ENCODE measurements at places on chromosomes 3 and 15.

DNA sequence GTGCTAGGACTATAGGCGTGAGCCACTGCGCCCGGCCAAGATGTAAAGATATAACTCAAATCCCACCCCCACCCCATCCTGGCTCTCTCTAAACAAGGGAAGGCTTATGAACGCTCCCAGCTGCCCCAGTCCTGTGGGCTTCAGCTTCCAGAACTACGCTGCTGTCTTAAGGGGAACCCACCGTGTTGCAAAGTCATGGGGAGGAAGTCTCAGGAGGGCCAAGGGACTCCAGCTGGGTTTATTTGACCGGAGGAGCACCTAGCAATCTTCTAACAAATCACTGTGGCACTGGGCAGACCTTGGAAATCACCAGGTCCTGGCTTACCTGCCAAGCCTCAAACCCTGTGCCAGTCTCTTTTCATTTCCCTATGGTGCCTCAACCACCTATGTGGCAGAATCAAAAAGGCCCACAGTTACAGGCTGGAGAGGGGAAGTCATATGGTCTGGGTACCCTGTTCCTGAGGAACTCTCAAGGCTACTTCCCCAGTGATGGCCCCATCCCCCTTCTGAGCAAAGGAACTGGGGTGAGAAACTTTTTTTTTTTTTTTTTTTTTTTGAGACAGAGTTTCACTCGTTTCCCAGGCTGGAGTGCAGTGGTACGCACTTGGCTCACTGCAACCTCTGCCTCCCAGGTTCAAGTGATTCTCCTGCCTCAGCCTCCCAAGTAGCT lies 83.4 kb downstream of the RBPMS2 start:
- no peak for DNase-seq

- DNase-seq: no peak
Observed at GRCh38 chr15:80766275-80766674, 12.9 kb upstream of the CEMIP start.

GRCh38 chr3:10463533-10464434 lies 41.6 kb downstream of the ATP2B2 start:
- no peak for DNase-seq

- no peak for DNase-seq
Observed at GRCh38 chr3:42005401-42005800, 43.5 kb upstream of the ULK4 start.

DNA sequence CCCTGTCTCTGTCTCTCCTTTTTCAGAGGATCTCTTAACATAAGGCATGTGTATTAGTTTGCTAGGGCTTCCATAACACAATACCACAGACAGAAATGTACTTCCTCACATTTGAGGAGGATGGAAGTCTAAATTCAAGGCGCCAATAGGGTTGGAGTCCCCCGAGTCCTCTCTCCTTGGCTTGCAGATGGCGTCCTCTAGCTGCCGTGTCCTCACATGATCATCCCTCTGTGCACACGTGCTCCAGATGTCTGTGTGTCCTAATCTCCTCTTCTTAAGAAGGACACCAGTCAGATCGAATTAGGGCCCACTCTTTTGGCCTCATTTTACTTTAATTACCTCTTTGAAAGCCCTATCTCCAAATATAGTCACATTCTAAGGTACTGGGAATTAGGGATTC lies 23.0 kb upstream of the BFSP2 start:
- DNase-seq: no peak

- no peak for DNase-seq
Observed at GRCh38 chr3:66152336-66152735, 68.5 kb upstream of the SLC25A26 start.

GRCh38 chr15:28944286-28944685 lies 58.5 kb downstream of the APBA2 start:
- DNase-seq: no peak

GRCh38 chr3:108605491-108605890 lies 16.0 kb downstream of the DZIP3 start:
- no peak for DNase-seq

GRCh38 chr3:117230924-117231323 lies 521.3 kb downstream of the TUSC7 start:
- no peak for DNase-seq

- no peak for DNase-seq
Observed at GRCh38 chr3:193828477-193828876, 235.5 kb downstream of the OPA1 start.

GRCh38 chr3:27708250-27708649 lies 13.9 kb downstream of the EOMES start:
- no peak for DNase-seq

GRCh38 chr3:46276497-46277099 lies 34.3 kb downstream of the CCR3 start:
- peak; percentile 43 for DNase-seq

DNA sequence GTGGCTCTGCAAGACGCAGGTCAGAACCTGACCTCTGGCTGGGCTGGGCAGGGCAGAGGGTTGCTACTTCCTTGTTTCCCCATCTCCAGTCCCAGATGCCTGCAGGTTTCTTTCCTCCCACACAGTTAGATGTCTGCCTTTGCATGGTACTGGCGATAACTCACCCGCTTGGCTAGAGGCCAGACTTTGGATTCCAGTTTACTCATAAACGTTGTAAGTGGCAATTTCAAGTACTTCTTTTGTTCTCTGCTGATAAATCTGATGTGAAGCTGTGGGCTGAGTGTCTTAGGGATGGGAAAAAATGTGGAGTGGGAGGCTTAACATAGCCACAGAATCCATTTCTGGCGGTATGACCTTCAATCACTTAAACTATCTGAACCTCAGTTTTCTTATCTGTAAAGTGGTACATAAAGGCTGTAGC lies 194.2 kb downstream of the EBLN2 start:
- DNase-seq: no peak

- DNase-seq: no peak
Observed at GRCh38 chr3:99503350-99503749, 135.0 kb upstream of the COL8A1 start.

GRCh38 chr3:65979731-65980130 lies 59.0 kb downstream of the MAGI1 start:
- DNase-seq: no peak

GRCh38 chr3:126380011-126380768 lies 14.5 kb upstream of the CFAP100 start:
- DNase-seq: no peak

GRCh38 chr3:74626011-74626410 lies 11.6 kb upstream of the CNTN3 start:
- DNase-seq: no peak

- no peak for DNase-seq
Observed at GRCh38 chr3:50381383-50381782, 22.1 kb upstream of the TMEM115 start.

DNA sequence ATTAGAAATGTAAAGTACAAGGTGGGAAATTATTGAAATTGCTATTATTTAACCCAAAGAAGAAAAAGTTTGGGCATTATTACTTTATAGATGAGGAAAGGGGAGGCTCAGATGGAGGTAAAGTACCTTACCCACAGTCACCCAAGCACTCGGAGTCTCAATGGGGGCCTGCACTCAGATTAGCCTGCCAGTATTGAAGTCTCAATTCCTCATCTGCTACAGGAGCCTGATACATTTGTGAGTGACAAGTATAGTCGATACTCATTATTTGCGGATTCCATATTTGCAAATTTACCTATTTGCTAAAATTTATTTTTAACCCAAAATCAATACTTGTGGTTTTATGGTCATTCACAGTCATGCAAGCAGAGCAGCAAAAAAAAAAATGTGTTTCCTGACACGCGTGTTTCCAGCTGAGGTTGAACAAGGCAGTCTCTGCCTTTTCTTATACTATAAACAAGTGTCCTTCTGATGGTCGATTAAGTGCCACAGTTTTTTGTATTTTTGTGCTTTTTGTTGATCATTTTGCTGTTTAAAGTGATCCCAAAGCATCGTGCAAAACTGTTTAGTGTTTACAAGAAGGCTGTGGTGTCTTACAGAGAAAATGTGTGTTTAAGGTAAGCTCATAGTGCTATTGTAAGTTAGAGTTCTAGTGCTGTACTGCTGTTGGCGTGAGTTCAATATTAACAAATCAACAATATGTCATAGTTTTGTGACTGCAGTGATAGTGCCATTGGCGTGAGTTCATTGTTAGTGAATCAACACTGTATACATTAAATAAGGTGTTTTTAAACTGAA lies 48.0 kb downstream of the ARHGEF26 start:
- DNase-seq: no peak

GRCh38 chr3:99506-99905 lies 97.1 kb upstream of the CHL1 start:
- no peak for DNase-seq

GRCh38 chr15:70690491-70691276 lies 72.7 kb downstream of the UACA start:
- DNase-seq: no peak

DNA sequence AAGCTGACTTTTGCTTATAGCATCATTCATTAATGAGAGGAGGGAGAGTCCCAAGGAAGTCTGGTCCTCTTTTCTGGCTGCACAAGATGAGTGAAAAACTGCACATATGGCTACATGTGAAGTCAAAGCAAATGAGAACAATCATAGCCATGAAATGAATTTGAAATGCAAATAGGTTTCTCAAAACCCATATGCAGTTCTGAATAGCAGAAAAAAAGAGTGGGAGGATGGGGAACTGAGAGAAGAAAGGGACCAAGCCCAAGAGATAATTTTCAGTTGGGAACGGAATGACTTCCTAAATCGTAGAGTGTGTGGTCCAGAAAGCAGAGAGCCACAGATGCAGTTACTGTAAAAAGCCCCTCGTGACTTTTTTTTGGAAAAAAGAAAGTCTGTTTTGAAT lies 66.3 kb downstream of the GTPBP8 start:
- no peak for DNase-seq

DNA sequence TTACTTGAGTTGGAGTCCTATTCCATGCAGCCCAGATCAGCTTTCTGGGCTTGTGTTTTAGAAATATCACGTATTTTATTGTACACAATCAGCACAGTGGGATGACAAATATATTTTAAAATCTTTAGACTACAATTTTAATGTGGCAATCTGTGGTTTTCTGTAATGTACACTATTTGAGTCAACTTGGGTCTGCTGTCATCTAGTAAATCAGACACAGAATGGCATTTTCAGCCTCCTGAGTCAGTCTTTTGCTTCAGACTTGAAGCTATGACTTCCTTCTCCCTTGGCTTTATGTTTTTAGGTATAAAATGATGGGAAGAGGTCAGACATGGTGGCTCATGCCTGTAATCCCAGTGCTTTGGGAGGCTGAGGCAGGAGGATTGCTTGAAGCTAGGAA lies 232.1 kb downstream of the NECTIN3 start:
- no peak for DNase-seq

GRCh38 chr3:187450431-187451190 lies 82.4 kb downstream of the RTP4 start:
- DNase-seq: no peak

GRCh38 chr3:115415246-115415996 lies 207.9 kb upstream of the GAP43 start:
- DNase-seq: no peak

DNA sequence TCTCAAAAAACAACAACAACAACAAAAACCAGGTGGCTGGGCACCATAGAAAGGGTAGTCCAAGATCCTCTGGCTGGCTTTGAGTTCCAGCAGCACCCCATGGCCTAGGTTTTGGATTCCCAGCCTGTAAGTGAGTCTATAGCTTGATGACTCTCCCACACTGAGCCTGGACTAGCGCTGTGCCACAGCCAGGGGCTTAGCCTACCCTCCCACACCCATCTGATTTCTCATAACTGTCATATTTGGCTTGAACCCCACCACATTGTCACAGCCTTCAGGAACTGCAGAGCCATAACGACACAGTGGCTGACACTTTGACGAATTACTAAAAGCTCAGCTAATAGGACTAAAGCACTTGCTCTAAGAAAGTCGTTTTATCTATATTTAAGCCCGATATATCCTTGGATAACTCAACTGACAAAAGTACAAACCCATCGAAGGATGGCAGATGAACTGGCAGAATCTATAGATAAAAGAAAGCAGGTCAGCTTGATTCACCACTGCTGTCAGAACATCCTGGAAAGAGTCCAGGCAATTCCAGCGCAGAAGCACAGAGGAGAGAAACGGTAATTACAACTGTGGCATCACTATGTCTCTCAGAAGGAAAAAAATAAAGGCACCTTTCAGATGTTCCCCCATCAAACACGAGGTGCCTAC lies 62.1 kb downstream of the HOMER2 start:
- no peak for DNase-seq

- no peak for DNase-seq
Observed at GRCh38 chr15:35491999-35492398, 54.0 kb downstream of the DPH6 start.

DNA sequence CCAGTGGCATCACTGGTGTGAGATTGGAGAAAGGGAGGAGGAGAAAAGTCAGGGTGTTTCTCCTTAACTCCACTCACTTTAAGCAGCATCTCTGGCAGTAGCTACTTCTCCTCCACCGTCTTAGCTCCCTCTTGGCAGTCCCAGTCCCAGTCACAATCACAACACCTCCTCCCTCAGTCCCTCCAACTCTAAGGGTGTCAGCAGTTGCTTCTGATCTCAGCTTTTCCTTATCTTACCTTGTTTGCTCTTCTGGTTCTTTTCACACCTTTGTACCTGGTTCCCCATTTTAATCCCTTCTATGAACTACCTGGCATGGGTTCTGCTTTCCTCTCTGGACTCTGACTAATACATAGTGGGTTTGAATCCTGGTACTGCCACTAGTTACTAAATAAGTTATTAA lies 188.3 kb upstream of the CTDSPL start:
- no peak for DNase-seq

DNA sequence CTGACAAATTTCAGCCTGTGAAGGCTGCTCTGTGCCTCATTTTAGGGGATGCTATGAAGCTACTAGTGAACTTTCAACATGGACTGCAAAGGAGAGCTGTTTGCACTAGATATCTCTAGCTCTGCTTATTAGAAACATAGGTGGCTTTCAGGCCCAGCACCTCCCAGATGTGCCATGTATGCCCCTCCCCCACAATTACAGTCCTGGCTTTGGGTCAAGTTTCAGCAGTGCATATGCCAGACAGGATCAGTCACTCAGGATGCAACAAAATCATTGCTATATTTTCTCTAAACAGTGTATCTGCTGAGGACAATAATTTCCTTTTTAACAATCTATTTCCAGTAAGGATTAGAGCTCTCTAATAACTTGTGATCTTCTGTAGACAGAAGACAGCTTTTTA lies 178.8 kb upstream of the STAC start:
- DNase-seq: no peak

DNA sequence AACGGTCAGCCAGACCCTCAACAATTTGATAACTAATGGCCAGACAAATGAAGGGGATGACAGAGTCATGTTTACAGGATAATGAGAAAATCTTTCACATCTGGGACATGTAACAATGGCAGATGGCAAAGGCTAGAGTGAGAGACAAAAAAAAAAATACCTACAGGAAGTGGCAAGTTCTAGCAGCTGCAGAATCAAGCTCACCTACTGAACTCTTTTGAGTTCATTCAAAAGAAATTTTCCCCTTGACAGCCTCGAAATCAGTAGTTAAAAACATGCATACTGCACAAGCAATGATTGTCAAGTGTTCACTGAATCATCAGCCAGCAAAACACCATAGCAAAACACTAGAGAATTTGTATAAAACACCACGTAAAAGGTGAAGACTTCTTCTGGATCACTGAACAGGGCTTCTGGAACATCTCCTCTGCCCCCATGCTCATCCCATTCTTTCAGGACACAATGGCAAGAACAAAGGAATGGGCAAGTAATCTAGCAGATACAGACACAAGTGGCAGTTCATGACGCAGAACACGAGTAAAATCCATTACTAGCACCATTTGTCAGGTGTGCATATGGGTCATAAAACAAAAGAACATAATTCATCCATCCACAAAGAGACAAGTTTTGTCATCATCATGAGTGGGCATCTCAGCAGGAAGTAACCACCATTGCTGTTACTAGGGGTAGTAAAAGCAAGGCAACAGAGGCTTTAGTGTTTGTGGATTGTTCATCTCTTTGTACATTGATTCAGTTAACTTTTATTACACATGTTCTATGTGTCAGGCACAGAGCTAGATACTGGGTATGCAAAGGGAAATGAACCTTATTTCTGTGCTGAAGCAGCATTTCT lies 13.8 kb upstream of the KCNMB2 start:
- no peak for DNase-seq
